ENCODE measurements at places on chromosomes 6 and 20.

DNA sequence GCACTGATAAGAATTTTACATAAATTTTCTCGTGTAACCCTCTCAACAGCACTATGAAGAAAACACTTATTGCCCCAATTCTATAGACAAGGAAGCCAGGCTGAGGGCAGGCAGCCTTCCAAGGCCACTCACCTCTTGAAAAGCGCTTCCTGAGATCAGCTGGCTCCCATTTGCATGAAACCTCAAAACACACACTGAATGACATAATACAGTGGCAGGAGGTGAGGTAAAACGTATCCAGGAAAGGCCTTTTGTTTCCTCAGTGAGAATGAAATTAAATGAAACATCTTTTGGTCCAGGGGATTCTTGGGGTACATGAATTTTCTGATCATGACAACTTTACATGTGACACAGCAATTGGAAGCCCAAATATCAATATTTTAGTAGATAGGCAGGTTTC lies 112.5 kb downstream of the WDR27 start:
- DNase-seq, result no peak

- DNase-seq, result no peak
Observed at GRCh38 chr6:141110481-141110880, 1022.2 kb upstream of the GJE1 start.

DNA sequence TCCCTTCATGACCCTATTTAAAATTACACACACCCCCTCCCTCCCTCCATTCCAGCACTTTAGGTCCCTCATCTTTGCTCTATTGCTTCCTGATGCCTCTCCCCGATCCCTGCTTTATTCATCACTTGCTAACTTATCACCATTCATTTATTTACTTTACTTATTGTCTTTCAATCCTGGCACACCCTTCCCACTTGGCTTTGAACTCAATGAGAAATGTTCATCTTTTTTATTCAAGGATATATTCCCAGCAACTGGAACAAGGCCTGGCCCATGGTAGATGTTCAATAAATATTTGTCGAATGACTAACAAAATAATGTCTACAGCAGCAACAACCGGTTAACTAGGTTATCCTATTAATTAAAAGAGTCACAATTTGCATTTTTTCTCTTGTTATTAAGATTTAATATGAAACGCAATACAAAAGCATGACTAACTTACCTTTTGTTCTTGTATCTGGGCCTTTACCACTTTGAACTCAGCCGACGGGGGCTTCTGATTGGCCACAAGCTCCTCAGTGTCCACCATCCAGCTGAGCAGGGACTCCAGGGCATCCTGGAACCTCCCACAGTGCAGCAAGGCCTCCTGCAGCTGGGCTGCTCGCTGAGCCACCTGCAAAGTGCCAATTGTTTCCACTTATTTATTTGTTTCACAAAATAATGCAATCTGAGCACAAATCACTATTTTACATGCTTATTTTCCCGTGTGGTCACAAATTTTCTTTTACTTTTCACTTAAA lies 107.8 kb downstream of the DST start:
- no peak for DNase-seq

DNA sequence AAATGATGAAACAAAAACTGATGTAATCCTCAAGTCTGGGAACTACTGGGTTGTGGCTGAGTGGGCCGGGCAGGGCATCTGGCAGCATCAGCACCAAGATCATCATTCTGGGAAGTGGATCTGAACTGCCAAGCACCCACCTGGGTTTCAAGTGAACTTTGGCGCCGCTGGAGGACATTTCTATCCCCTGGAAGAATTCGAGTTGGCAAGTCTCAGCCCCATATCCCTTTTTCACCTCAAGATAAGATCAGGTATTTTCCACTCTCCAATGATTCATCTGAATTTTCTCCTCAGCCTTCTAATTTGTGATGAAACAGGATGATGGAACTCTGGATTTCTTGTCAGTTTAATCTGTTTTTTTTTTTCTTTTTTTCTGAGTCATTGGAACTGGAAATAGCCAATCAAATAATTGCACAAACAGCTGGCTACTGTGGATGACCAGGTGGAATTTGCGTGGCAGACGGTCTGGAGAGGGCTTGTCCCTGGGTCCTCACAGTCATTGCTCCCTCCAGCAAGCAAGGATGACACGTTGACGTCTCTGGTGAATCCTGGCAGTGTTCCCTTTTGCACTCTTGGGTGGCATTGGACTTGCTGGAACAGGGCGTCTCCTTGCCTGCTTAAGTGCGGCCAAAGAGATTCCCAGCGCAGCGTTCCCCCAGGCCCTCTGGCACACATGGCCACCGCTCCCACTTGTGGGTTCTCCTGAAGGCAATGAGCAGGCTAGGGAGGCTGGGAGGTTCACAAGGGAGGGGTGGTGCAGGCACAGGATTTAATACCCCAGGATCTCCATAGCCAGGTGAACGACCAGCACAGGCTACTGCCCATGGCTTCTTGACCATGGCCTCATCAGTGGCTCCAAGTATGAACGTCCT lies 80.4 kb downstream of the DHX35 start:
- no peak for DNase-seq

GRCh38 chr6:33165581-33166258 lies 26.5 kb downstream of the COL11A2 start:
- no peak for DNase-seq

GRCh38 chr6:158283304-158283980 lies 28.8 kb upstream of the TULP4 start:
- DNase-seq, result peak; percentile 29

- peak; percentile 25 for DNase-seq
Observed at GRCh38 chr6:27505209-27506027, 32.5 kb upstream of the ZNF184 start.

DNA sequence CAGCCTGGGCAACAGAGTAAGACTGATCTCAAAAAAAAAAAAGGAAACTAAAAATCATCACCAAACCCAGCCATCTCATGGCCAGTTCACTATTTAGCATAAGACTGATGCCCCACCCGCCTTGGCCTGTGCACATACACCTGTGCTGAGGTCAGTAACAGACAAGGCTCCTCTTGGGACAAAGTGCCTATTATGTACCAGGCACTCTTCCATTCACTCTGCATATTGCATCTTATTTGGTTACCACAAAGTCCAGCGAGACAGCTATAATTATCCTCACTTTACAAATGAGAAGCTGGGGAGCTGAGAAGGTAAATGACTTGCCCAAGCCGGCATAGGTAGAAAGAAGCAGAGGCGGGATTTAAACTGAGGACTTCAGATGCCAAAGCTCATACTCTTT lies 3.8 kb downstream of the PTPRT start:
- DNase-seq, result no peak

DNA sequence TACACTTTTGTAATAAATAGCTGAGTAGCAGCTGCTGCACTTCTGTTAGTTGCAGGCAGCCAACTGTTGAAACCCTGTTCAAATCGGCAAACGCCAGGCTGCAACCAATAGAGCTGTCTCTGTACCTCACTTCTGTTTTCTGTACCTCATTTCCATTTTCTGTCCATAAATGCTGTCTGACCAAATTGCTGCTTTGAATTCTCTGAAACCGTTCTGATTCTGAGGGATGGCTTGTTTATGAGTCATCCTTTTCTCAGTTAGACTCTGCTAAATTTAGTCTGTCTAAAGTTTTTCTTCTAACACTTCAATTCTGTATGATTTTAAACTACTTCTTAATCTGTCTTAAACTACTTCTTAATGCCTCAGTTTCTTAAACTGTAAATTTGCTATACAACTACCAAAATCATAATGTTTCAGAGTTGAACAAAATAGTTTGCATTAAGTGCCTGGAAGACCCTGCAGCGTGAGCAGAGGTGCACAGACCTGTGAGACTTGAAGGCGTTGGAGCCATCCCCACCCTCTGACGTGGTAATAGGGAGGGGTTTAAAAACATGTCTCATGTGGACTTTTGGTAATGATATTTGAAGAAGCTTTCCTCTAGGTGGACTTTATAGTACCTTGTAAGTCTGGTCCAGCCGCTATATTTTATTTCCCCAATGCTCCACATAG lies 9.6 kb downstream of the BTNL2 start:
- DNase-seq, result no peak

DNA sequence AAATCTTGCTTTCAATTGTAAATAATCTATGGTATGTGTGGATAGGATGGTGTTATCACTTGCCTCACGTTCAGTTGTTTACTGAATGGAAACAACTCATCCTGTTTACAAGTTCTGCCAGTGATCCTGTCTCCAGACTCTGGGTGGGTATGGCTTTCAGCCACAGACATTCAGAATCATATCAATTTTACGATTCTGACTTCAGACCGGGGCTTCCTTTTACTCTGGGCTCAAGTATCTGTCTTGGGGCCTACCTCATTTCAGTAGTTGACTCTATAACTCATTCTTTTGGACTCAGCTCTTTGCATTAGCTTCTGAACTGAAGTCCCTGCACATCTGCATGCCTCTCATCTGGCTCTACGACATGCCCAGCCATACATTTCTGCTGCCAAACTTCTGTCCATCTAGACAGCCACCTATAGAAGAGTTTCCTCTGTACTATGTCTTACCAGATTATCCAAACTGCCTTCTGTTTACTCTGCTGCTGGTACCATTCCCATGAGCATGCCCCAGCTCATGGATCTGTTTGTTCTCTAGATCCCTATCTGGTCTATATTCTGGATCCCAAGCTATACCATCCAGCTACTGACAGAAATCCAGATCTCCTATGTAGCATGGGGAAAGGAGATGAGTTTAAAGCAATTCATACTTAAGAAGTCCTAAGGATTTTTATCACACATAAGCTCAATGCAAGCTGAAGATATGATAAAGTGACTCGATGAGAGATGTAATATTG lies 34.3 kb downstream of the FYN start:
- peak; percentile 40 for DNase-seq

DNA sequence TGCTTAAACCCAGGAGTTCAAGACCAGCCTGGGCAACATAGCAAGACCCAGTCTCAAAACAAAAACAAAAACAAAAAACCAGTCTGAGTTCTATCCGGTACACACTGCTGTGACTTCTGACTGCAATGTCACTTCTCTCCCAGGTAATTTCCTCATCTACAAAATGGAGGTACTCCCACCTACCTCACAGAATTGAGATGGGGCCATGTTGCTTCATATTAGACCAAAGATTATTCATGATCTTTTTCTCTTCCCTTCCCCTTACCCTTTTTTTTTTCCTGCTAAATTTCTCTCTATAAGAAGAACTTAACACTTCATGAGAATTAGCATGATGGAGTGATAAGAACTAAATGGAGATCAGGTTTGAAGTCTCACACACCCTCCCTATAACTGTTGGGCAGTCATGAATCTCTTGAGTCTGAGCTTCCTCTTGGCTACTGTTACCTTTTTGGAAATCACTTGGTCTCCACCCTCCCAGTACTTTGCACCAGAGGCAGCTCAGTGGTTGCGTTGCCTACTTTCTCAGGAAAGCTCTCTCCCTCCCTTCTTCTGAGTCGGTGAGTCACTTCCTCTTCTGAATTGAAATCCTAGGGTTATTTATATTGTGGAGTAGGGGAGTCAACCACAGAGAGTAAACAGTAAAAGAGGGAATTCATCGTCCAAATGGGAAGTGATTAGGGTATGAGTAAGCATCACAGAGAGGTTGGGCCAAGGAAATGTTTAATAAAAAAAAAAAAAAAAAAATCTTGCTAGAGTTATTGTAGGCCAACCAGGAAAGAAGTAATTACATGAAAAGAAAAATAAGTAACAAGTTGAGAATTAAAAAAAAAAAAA lies 59.9 kb upstream of the MAP7 start:
- no peak for DNase-seq

DNA sequence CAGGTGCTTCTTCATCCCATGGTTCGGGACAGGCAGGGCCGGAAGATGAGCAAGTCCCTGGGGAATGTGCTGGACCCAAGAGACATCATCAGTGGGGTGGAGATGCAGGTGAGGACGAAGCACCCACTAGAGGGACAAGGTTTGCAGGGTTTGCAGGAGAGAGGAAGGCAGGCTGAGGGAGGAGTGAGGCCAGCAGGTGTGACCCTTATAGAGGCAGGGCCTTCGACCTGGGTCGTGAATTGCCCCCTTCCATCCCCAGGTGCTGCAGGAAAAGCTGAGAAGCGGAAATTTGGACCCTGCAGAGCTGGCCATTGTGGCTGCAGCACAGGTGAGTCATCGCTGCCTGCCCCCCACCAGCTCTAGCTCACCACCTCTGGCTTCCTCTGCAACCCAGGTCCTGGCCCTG lies 8.4 kb downstream of the VARS2 start:
- DNase-seq, result no peak

- no peak for DNase-seq
Observed at GRCh38 chr6:71228461-71229041, 60.1 kb upstream of the OGFRL1 start.

DNA sequence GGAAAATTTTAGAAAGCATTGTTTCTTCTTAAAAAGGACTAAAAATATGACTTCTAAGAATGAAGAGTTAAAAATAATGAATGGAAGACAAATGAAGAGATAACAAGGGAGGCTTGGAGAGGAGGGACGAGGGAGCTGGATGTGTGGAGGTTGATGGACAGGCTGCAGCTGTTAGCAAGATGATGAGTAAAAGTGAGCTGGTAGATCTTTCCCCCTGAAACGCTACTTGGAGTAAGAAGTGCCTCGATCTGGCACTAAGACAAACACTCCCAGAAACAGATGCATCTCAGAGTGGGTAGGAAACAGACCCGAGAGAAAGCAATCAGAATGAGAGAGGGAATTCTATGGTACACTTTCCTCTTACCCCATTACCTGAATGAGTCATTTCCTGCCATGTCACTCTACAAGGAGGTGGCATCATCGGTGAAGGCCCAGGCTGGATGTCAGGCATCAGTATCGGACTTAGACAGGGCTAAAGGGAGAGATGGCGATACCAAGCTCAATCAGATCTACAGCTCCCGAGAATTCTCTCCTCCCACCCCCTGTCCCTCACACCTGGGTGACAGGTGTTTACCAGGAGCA lies 154.1 kb upstream of the BMP2 start:
- no peak for DNase-seq
